Activated T-cell treated with anti-CD3 and anti-CD28 coated beads for 24 hours (primary cell): ENCODE measurements at places on chromosomes 1 and 21.

DNA sequence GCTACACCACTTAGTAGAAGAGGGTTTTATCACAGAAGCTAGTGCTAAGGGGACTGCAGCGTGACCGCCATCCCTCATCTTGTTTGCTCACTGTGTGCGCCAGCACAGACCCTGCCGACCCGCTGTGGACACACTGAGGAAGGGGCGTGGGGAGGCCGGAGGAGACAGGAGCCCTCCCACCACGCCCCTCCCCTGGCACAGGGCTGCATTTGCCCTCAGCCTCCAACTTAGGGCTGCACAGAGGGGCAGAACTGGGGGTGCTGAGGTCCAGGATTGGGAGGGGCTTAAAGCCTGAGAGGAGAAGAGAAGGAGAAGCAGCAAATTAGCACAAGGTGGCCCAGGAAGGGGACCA is 37.2 kb downstream of the RRP1 start:
- no peak for DNase-seq

DNA sequence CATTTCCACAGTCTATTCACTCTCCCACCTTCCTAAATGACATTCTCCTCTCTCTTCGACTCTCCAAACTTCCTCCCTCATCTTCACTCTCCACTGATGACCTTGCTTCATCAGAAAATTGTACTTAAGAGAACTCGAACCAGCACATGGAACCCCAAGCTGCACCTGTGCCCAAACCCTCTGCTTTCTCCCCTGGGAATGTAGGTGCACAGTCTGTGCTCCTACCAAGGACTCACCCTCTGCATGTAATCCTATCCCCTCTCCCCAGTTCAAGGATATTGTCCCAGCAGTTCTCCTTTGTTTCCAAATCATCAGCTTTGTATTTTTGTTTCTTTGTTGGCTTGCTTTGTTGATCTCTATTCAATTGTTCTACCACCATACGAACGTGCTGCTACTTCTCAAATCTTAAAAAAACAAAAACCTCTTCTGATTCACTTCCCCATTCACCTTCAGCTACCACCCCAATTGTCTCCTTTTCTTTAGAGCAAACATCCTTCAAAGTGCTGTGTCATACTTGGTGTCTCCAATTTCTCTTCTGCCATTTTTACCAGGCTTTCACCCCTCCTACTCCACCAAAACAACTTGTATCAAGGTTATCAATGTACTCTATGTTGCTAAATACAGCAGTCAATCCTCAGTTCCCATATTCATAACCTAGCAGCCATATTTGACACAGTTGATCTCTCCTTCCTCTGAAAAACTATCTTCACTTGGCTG is 26.8 kb downstream of the RAB3B start:
- DNase-seq, result no peak

DNA sequence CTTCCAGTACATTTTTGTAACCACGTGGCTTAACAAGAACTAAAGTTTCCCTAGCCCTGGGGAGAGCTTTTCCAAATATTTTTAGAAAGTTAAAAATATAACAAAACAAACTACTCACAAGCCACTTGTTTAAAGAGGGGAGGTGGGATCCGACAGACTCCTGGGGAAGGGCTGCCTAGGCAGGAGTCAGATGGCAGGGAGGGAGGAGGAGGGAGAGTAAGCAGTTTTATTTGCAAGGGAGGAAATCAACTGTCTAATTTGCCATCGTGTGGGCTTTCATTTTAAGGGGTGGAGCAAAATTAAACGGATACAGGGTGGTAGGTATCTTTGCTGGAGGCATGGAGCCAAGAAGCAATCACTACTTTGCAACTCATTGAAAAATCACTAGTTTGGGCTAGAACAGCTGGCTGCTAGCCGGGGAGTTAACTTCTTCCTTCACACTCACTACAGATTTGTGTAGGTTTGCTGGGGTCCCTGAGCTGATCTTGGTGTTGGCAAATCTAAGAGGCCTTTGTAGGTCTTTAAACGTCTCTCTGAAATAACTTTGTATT is 8.8 kb downstream of the BARHL2 start:
- no peak for DNase-seq

GRCh38 chr1:116558140-116558549 is 12.7 kb downstream of the CD58 start:
- DNase-seq, result no peak

DNA sequence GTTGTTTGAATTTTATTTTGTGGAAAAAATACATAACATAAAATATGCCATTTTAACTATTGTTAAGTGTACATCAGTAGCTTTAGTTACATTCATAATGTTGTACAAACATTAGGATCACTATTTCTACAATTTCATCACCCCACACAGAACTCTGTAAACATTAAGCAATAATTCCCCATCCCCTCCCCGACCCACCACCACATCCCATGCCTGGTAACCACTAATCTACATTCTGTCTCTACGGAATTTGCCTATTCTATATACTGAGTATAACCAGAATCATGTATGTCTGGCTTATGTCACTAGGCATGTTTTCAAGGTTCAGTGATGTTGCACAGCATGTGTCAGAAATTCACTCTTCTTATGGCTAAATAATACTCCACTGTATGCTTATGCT is 47.7 kb downstream of the CDC42BPA start:
- DNase-seq, result no peak

DNA sequence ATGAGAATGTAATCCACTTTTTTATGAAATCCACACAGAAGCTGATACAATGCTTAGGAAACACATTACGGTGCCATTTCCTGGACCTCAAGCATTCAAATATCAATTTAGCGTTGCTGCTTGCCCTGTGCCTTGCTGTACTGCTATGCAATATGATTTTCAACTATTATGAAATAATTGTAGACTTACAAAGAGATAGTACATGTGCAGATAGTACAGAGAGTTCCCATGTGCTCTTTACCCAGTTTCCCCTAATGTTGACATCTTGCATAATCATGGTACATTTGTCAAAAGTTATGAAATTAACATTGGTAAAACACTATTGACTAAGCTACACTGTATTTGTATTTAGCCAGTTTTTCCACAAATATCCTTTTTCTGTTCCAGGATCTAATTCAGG is 37.7 kb upstream of the PTBP2 start:
- DNase-seq, result no peak

- DNase-seq, result no peak
Observed at GRCh38 chr1:33128781-33129180, 47.8 kb downstream of the AZIN2 start.

GRCh38 chr1:56491441-56491840 is 87.9 kb downstream of the PLPP3 start:
- DNase-seq, result no peak

DNA sequence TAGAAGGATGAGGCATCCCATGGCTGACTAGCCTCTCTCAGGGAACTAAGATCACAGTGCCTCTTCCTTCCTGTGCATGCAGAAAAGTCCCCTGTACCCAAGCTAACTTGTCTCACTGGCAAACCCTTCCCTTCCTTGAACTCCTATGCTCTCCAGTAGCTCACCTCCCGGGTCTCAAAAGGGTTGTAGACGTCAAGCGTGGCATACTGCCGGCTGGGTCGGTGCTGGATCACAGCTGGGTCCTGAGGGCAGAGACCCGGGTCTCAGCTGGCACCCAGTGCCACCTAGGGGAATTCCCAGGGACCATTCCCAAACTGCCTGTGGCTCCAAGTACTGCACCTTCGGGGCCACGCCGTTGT is 688 bp downstream of the SCAMP3 start:
- DNase-seq, result no peak

DNA sequence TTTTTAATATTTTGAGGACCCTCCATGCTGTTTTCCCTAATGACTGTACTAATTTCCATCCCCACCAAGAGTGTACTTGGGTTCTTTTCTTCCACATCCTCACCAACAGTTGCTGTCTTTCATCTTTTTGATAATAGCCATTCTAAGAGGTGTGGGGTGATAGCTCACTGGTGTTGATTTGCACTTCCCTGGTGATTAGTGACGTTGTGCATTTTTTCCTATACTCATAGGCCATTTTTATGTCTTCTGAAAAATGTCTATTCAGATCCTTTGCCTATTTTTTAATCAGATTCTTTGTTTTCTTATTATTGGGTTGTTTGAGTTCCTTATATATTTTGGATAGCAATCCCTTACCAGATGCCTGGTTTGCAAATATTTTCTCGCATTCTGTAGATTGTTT is 64.2 kb downstream of the FCRL5 start:
- no peak for DNase-seq

DNA sequence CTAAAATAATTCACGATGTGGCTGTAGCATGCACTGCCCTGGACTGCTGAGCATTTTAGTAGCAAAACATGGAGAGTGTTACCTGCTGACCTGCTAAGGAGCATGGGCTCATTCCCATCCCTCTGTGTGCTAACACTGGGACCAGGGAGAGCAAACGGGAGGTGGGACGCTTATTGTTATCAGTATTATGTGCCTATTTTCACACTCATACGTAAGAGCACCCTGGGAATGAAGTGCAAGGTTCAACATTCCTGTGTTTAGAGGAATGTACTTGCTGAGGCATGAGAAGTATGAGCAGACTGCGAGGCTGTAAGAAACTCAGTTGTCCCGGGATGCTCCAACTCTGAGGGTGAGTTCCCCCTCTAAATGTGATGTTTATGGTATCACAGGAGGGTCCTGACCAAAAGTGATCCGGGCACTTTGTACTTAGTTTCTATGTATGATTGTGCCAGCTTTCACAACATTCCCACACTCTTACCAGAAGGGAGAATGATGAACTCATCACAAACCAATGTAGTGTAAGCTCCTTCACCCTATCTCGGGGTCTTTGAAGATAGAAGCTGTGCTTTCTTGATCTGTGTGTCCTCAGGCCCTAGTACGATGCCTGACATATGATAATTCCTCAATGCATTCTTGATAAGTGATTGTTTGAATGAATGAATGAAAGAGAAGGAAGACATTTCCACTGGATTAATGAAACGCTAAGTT is 164.8 kb downstream of the KCNJ6 start:
- no peak for DNase-seq

DNA sequence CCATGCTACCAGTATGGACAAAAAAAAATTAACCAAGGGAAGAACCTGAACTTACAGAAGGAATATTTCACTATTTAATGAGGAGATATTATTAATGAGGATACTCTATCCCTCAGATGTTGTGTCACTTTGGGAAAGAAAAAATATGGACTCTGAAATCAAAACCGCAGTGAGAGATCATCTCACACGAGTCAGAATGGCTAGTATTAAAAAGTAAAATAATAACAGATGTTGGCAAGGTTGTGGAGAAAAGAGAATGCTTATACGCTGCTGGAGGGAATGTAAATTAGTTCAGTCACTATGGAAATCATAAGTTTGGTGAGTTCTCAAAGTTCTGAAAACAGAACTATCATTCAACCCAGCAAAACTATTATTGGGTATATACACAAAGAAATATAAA is 30.9 kb downstream of the TNFSF4 start:
- no peak for DNase-seq

DNA sequence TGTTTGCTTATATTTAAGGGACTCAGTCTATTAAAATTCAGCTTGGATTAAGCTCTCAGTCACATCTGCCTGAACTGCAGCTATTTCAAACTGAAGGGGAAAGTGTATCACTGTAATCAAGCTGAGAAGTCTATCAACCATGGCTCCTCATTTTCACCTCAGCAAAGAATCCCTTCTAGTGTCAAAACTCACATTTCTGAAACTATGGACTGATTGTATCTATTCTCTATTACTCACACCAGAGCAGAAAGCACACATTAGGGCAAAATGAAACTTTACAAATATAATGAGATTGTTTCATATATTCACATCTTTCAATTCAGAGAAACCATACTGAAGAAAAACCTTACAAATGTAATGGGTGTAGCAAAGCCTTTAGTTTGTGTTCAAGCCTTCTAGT is 14.6 kb upstream of the C1orf146 start:
- no peak for DNase-seq

GRCh38 chr1:154943649-154944400 is 7.3 kb upstream of the PMVK start:
- DNase-seq, result no peak

GRCh38 chr1:31412205-31412604 is 808 bp upstream of the SERINC2 start:
- DNase-seq, result no peak

DNA sequence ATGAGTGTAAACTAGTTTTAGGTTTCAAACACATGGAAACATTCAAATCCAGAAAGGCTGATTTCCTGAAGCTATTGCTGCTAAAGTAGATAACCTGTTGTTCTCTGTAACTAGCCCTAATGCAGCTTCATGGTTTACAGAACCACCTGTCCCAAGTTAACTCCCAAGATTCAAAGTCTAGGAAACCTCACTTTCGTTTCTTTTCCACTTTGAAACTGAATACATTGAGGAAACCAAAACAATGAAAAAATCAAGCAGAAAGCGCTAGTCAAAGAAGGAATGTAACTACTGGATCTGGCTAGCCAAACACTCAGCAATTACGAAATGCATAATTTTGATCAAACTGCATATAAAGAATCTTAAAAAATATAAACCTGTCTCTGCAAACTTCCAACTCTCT is 17.8 kb downstream of the SLC16A1 start:
- no peak for DNase-seq

DNA sequence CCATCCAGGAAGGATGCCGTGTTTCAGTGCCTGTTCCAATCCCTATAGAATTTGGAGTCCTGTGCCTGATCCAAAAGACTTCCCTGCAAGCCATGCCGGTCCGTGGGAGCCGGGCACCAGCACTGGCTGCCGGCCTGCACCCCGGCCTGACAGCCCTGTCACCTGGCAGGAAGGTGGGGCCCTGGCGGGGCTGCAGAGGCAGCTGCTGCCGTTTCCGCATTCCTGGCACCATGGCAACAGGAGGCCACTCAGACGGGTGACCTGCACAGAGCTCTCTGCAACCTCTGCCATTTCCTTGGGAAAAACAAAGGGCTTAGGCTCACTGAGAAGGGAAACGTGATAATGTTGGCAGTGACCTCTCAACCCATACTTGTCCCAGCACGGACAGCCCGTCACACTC is 63.2 kb upstream of the TMEM51 start:
- no peak for DNase-seq

GRCh38 chr1:159079525-159079924 is 3.0 kb upstream of the AIM2 start:
- no peak for DNase-seq

- no peak for DNase-seq
Observed at GRCh38 chr21:16956824-16957223, 556.0 kb upstream of the CXADR start.

DNA sequence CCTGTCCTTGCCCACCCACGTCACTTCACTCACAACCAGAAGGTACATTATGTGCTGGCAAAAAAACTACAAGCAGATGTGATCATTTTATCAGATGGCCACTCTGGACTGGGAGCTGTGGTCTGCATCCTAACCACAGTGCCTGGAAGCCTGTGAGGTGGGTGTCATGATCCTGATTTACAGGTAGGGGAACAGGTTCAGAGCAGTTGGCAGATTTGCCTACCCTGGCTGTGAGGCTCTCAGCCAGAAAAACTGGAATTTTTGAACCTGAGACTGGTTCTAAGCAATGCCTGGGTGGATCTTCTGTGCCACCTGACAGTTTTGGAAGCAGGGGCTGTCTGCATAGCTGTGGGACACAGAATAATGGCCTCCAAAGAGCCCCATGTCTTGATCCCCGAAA is 150.8 kb downstream of the SYF2 start:
- DNase-seq, result no peak
